Renal cortical epithelial cell (primary cell): ENCODE measurements at places on chromosomes 6 and 20.

DNA sequence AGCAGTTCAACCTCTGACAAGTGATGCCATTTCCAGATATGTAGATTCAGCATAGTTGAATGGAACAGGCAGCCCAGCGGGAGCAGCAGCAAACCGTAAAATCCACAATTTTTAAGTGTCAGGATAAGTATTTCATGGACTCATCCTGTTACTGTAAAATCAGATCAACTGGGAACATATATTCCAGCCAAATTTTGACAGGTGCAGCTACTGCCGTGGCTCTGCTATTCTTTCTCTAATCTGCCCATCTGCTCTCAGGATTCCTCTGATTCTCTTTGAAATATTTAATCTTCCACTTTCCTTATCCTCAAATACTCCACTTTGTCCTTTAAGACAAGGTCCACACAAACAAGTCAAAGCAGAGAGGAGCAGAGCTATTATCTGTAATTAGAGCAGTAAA is 245.4 kb upstream of the ASCC3 start:
- DNase-seq: no peak

DNA sequence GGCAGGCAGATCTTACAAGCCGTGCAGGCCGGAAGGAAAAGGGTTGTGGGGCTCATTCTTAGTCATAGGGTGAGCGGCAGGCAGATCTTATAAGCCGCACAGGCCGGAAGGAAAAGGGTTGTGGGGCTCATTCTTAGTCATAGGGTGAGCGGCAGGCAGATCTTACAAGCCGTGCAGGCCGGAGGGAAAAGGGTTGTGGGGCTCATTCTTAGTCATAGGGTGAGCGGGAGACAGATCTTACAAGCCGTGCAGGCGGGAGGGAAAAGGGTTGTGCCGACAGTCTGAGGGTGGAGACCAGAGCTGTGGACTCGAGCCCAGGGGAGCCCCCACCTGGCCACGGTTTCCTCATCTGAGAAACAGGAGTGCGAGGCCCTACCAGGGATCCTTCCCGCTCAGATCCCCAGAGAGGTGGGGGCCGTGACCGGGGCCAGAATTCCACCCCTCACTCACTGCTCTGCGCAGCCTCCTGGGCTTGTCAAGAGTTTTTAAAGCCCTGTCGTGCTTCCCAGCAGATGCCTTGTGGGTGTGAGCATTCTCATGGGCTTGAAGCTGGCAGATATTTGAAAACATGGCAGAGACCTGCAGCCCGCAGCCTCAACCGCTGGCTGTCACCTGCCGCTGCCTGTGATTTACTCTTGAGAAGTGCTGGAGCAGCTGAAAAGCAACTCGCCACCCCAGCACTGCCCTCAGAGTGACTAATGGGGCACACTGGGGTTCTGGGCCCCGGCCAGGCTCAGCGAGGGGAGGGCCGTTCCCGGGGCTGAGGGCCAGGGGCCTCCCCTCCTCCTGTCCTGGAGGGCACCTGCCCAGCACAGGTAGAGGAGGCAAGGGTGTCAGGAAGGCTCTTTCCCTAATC is 31.9 kb downstream of the NTSR1 start:
- peak; percentile 54 for DNase-seq

- no peak for DNase-seq
Measured at GRCh38 chr6:36493319-36493718, 50.5 kb downstream of the KCTD20 start.

GRCh38 chr6:30800871-30801270 is 56.5 kb upstream of the IER3 start:
- no peak for DNase-seq

- no peak for DNase-seq
Measured at GRCh38 chr6:133227344-133227743, 13.8 kb upstream of the EYA4 start.

DNA sequence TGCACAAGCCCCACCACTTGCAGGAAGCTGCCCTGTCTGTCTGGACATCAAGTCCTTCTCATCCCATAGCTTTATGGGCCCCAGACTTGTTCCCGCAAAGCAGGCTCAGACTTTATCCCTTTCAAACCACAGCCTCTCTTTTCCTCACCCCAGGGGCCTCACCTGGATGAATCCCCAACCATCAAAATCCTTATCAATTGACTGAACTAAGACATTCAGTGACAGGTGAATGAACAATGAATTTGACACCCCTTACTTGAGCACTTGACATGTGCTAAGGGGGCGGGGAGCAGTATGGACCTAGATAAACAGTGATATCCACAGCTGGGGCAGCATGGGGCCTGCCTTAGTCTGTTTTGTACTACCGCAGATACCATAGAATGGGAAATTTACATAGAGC is 5.0 kb downstream of the RAB44 start:
- DNase-seq: no peak

DNA sequence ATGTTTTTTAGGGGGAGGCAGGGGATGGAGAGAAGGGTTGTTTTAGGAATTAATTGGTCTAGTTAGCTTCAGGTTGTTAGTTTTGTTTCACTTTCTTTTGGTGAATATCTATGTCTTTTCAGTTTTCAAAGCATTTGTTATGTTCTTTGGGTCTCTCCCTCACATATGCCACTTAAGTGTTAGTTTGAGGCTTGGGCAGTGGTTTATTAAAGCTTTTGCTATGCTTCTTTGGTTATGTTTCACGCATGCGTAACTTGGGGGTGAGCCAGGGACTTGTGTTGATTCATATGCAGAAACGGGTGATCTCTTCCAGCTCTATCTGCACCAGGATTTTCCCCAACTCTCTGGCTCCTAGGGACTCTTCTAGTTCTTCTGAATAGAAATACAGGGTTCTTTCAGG is 11.4 kb upstream of the MMS22L start:
- peak; percentile 22 for DNase-seq

GRCh38 chr6:125846292-125847024 is 55.7 kb downstream of the NCOA7 start:
- DNase-seq: no peak

DNA sequence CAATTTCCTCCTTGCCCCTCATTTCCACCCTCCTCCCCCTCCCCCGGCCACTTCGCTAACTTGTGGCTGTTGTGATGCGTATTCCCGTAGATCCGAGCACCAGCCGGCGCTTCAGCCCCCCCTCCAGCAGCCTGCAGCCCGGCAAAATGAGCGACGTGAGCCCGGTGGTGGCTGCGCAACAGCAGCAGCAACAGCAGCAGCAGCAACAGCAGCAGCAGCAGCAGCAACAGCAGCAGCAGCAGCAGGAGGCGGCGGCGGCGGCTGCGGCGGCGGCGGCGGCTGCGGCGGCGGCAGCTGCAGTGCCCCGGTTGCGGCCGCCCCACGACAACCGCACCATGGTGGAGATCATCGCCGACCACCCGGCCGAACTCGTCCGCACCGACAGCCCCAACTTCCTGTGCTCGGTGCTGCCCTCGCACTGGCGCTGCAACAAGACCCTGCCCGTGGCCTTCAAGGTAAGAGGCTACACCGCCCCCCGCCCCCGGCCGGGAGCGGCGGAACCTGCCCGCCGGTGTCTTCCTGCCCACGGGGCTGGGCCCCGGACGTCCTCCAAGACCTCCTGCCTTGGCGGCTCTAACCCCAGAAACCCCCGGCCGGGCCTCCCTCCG is 44.9 kb upstream of the SUPT3H start:
- DNase-seq: no peak

- peak; percentile 47 for DNase-seq
Measured at GRCh38 chr6:29651413-29652197, 5.3 kb upstream of the MOG start.

GRCh38 chr20:51095633-51096521 is 73.0 kb upstream of the KCNG1 start:
- DNase-seq: no peak

- no peak for DNase-seq
Measured at GRCh38 chr6:49264909-49265308, 198.1 kb downstream of the MMUT start.

- DNase-seq: no peak
Measured at GRCh38 chr6:44868910-44869309, 459.2 kb upstream of the RUNX2 start.

DNA sequence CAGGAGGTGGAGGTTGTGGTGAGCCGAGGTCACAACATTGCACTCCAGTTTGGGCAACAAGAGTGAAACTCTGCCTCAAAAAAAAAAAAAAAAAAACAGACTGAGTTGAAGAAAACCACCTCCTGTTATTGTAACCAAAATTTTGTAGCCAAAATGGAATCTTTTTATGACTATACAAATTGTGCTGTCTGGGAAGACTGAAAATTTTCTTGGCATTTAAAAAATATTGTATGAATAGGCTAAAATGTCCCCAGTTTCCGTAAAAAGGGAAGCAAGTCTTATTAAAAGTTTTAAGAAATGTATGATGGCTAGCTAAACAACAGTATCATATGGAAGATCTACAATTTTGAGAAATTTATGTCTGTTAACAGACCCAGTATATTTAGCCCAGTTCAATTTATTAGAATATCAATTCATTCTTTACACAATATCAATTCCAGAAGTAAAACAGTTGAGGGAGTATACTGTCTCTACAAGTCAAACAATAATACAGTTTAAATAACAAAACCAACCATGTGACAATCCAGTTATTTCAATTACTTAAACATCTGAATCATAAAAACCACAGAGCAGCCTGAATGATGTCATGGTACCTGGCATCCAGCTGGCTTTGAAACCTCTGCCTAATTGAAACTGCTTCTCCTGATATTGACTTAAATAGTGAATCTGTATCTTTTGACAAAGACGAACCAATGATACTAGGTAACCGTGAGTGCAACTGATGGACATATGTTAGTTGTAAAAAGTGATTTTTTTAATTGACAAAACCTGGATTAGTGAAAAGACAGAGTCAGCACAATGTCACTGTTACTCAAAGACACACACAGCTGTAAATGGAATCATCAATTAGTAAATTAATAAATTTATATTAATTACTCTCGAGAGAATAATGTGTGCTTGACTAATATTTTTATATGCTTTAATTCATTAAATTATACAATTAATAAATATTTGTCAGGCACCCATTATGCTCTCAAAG is 166.6 kb upstream of the MARCKS start:
- DNase-seq: peak; percentile 95

DNA sequence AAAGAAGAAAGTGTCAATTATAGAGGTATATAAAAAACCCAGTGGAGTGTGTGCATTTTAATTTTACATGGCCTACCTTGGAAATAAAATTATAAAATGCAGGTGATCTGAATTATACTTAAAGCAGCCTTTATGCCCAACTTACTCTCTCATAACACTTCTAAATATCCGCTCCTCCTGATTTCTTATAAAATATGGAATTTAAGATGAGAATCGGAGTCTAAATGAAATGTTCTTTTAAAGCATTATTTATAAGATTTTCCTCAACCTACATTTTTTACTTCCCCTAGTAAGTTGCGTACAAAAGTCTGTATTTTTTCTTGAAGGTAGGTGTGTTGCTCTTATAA is 3.5 kb downstream of the CITED2 start:
- no peak for DNase-seq

- no peak for DNase-seq
Measured at GRCh38 chr20:48381353-48382120, 446.3 kb downstream of the PREX1 start.

- DNase-seq: no peak
Measured at GRCh38 chr6:45966797-45967196, 48.9 kb downstream of the CLIC5 start.

DNA sequence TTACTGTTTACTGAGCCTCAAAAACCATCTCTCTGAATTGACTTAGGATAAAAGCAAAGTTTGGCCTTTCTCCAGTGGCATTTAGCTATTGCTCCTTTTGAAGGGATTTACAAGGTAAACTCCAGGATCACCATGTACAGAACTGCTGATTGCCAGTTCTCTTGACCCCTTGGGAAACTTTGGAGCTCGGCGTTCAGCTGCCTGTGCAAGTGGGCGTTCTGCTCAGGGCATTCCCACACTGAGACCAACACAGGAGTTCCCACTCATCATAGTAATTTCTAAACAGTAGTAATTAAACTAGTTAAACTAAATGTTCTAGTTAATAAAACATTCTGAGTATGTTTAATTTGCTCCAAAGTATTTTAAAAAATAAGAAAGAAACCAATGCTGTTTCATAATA is 14.9 kb downstream of the KCNQ5 start:
- peak; percentile 37 for DNase-seq

- peak; percentile 3 for DNase-seq
Measured at GRCh38 chr6:48615041-48615440, 504.0 kb upstream of the PTCHD4 start.

- no peak for DNase-seq
Measured at GRCh38 chr20:37375227-37375626, 29.3 kb downstream of the SRC start.

GRCh38 chr6:126396131-126396530 is 56.2 kb downstream of the CENPW start:
- no peak for DNase-seq
